ENCODE measurements at places on chromosomes 7 and 10.

DNA sequence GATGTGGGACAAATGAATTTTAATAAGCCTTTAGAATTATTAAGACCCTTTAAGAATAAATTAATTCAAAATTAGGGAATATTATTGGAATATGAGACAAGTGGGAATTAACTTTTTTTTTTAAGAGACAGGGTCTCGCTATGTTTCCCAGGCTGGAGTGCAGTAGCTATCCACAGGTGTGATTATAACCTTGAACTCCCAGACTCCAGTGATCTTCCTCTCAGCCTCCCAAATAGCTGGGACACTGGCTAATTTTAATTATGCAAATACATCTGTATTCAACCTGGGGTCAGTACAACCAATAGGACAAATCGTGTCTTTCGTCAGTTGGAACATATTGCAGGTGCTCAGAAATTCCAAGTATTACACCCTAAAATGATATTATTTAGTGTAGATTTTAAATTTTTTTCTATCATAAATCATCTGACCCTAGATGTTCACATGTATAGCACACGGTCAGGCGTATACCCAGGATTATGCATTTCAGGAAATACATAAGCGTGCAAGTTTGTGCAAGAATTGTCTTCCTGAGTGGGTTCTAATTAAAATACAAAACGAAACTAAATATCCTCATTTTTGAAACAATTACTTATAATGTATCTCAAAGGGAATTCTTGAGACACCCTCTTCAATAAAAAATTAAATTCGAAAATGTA is 1.2 kb downstream of the NT5C3A start:
- no peak for DNase-seq

GRCh38 chr7:32379510-32380112 is 110.6 kb downstream of the LSM5 start:
- DNase-seq = no peak

- DNase-seq = no peak
These were observed 219.0 kb downstream of the CRPPA start for GRCh38 chr7:16202303-16202702.

GRCh38 chr7:98034081-98035035 is 44.4 kb upstream of the OCM2 start:
- DNase-seq = no peak

GRCh38 chr7:114835861-114836260 is 86.0 kb upstream of the MDFIC start:
- no peak for DNase-seq

- DNase-seq = no peak
These were observed 10.9 kb upstream of the FRAT1 start for GRCh38 chr10:97307866-97308780.

GRCh38 chr10:43076876-43077420 is at the start of gene RET:
RET (plus strand) TSS chr10:43077069; CDS start chr10:43077259, 190 bp downstream.
- DNase-seq = peak; percentile 72

DNA sequence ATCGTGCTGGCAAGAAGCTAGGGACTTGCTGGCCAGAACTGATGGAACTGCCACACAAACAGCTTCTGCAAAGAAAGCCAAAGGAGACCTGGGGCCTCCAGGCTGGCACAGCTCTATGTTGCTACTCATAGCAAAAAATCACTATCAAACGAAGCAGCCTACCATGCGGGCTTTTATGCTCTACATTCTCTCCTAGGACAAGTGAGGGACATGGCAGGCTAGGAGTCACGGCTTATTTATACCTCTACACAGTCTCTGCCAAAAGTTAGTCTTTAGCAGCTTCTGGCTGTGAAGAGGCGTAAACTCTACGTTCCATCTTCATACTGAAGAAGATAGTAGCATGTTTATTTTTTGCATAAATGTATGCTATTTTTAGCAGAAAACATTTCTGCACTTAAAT is 35.4 kb downstream of the CDCA7L start:
- no peak for DNase-seq

DNA sequence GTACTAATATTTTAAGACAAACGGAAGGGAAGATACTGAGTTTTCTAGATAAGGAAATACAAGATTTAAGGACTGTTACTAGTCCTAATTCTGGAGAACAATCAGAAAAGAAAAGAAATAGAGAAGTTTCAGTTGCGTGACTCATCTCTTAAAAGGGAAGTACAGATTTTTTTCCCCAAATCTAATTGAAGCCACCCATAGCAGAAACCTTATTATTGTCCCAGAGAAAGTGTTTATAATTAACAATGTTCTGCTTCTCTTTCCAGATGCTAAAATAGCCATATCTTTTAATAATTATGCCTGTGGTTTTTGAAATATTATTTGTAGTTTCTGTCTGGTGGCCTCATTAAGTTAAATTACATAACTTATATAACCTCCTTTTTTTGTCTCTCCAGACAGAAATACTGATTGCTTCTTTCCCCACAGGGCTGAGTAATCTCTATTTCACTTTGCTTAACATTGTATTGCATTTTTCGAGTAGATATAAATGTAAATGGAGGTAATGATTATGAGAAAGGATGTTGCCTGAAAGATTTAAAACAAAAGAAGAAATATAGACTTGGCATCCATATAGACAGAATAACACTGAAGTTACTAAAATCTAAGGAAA is 240.7 kb upstream of the MBL2 start:
- DNase-seq = no peak

GRCh38 chr10:128035557-128035973 is 90.7 kb downstream of the MKI67 start:
- DNase-seq = peak; percentile 23

DNA sequence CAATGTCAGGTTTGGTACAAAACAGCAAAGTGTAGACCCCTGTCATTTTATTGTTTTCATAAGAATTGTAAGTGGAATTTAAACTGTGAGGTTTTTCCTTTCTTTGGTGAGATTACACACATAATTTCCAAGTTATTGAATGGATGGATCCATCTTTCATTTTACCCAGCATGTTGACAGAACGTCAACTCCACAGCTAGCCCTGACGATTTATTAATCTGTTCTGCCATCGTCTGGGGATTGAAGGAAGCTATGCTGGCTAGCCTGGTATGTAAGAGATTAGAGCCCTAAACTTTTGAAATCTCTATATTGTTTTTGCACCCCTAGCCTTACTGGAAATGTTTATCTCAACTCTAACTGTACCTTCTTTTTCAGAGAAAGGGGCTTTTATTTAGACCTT is 8.6 kb downstream of the WNT16 start:
- no peak for DNase-seq

DNA sequence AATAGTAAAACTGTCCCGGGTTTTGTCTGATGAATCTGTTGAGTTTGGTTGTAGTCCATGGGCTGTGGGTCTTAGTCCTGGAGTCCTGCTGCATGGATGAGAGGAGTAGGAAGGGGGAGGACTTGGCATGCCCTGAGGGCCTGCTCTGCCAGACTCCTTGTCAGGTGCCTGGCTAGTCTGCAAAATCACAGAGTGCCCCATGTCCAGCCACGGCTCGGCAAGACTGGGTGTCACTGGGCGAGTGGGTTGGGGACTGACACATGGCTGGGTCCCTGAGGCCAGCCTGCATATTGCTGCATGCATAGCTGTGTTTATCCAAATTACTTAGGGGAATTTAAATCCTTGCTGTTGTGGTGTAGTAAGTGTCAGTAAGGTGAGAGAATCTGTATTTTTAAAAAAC is 9.7 kb downstream of the MINDY4 start:
- DNase-seq = no peak

DNA sequence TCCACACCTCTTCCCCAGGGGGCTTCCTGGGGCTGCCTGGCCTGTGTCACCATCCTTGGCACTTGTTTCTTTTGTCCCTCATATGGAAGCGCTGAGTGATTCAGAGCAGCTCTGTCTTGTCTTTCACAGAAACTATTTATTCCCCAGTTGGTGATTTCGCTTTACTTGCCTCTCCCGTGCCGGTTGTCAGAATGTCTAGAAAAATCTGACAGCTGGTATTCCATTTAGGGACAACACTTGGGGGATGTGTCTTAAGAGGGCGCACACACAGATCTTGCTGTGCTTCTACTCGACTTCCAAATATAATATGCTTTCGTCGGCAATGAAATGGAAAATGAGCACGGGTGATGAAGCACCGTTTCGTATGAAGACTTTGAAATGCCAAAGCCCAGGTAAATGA is 611.8 kb downstream of the CALN1 start:
- DNase-seq = no peak

GRCh38 chr10:63697956-63698786 is 177.0 kb downstream of the REEP3 start:
- DNase-seq = no peak

DNA sequence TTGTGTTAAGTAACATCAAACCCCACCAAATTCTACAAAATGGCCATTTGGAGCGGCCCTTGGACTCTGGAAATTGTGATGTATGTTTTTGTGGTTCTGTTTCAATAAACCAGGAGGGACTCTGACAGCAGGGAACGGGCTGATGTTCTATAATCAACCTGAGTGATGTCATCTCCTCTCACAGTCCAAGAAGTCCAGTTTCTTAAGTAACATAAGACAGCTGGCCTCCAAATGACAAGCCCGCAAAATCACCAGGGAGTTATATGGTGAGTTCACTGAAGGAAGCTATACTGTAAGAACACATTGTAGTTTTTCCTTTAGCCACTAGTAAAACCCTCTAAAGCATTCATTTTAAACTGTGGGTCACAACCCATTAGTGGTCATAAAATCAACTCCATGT is 34.0 kb downstream of the GOT1 start:
- DNase-seq = no peak

GRCh38 chr10:6034371-6034770 is 27.8 kb downstream of the IL2RA start:
- DNase-seq = no peak

DNA sequence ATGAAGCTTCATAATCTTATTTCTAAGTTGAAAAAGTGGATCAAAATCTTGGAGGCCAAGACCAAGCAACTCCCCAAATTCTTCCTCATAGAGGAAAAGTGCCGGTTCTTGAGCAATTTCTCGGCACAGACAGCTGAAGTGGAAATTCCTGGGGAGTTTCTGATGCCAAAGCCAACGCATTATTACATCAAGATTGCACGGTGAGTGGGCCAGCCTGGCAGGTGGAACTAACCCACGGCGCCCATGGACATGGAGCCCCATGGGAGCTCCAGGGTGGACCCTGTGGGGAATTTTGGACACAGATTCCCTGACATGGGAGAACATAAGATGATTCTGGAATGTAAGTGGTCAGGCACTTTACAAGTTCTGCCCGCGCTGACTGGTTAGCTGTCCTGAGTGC is 125.9 kb downstream of the TRRAP start:
- DNase-seq = no peak

- no peak for DNase-seq
These were observed 12.3 kb downstream of the KLF14 start for GRCh38 chr7:130721486-130722277.

DNA sequence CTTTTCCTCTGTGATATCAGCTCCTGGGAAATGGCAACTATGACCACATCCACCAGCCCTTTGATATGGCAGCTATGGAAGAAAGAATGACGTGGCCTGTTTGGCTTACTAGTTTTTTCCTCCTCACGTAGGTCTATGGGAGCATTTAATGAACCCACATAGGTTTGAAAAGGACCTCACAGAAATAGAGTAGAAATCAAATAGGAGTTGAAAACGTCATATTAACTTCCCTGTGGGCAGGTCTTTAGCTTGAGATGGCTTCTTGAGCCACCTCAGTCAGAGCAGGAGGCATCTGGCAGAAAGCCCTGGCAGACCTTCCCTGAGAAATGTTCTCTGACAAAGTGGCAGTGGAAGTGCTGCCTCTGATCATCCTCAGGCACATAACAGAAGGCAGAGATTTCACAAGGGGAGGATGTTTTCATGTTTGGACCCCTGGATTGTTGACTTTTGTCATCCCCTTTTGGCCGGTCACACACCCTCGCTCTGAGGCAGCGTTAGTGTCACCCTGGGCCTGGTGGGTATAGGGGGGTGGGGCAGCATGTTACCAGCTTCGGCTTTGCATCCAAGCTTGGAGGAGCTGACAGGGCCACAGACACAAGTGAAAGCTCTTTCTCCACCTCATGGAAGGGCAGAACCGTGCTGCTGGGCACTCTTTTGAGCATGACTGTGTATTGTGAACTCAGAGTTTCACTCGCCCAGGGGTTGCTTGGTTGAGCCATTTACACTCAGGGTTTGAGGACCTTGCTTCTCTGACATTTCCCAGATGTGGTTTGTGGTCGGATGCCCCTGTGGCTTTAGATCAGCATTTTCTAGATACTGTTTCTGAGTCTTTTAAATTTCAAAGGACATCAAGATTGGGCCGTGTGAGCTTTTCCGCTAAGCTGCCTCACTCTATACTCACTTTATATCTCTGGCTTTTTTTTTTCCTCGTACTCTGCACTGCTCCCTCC is 184.2 kb downstream of the STK31 start:
- no peak for DNase-seq

GRCh38 chr7:41867639-41868280 is 164.9 kb upstream of the INHBA start:
- DNase-seq = no peak

- DNase-seq = no peak
These were observed 57.5 kb downstream of the MDFIC start for GRCh38 chr7:114979388-114979787.
